ENCODE measurements at places on chromosomes 11 and 22. TPM values are rescaled to one million over a fixed set of nuclear protein-coding genes. Genes with fewer than 3 reads are reported as not detected.

DNA sequence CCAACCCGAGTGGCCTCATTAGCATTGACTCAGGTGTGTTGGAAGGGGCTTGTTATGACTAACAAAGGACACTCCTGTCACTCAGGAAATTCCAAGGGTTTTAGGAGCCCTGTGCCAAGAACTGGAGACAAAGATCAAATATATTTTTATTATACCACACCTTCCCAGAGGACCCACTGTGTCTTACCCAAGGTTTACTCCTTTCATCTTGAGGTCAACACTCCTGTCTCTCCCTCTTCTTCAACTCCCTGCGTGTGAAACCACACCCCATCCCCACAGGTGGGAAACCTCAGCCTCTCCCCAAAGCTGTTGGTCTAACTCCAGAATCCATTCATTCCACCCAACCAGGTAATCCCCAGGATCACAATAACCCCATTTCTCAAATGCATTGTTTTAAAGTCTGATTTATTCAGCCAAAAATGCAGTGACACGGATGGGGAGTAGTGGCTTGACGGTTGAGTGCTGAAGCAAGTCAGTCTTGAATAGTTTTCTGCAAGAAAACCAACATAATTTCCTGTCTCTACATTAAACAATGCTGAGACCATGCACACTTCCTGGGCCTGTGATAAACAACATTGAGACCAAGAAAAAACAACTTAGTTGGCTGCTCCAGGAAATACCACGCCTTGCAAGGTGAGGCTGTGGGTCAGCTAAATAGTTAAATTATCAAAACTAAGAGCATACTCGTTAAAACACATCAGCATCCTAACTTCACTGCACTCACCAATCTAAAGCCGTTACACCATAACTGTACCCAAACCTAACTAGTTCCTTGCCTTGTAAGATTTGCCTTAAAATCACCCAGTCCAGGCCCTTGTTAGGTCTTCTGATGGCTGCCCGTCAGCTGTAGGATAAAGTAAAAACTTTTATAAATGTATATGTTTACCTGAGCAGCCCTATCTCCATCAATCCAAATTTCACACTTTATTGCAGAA, 38.5 kb upstream of the SPON1 start:
- no peak for DNase-seq

GRCh38 chr22:31604746-31605705, 57.0 kb downstream of the PISD start:
- no peak for DNase-seq

DNA sequence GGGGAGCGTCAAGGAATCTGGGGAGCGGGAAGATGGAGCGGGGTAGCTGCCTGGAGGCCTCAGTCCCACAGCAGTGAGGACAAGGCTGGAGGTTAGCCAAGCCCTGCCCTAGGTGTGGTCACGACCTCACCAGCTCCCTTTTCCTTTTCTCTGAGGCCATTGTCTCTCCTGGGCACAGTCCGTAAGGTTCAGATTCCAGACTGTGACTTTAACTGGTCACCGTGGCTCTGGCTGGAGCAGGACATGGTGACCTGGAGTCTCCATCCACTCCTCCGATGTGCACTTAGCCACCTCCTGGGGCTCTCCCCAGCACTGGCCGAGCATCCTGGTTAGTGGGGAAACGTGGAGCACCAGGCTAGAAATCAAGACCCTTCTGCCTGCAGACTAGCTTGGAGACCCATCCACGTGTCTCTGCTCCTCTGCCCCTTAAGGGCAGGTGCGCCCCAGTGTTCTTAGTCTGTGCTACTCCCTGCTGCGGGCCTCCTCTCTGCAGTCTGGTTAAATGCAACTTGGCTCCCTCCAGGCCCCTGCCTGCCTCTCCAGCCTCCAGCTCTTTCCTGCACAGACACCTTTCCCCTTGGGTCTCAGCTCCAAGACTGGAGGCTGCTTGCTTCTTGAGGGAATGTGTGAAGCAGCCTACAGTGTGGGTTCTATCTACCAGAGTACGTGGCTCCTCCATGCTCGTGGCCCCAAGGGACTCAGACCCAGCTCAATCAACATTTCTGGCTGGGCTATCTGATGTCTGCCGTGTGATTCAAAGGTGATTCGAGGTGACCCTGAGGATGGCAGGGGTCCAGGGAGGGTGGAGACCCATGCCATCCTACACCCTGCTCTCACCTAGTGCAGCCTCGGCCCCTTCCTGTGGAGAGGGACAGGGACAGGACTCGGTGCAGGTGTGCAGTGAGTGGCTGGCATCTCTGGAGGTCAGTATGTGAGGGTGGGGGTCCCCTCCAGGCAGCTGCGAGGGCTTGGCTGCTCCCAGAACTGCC, 5.2 kb downstream of the SLC25A1 start:
- no peak for DNase-seq

Gene CDHR5
- 5.0 TPM for total RNA-seq
